Bronchial epithelial cell (primary cell): ENCODE measurements at places on chromosomes 1 and 21. TPM values are rescaled to one million over a fixed set of nuclear protein-coding genes. Genes with fewer than 3 reads are reported as not detected.

DNA sequence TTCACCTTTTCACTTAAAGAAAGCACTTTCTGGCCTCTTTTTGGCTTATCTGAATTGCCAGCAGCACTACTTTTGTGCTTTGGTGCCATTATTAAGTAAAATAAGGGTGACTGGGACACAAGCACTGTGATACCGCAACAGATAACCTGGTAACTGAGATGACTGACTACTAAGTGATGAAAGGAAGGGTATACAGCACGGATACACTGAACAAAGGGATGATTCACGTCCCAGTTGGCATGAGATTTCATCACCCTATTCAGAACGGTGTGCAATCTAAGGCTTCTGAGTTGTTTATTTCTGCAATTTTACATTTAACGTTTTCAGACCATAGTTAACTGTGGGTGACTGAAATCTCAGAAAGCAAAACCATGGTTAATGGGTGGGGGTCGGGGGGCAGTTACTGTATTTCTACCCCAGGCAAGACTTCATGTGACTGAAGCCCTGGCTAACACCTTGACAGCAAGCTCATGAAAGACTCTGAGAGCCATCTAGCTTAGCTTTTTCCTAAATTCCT is 102.8 kb downstream of the CLIC6 start:
- peak; percentile 93 for DNase-seq

- DNase-seq: no peak
Observed at GRCh38 chr1:149949911-149950310, 13.2 kb upstream of the MTMR11 start.

GRCh38 chr1:57474137-57474750 is 50.4 kb upstream of the DAB1 start:
- DNase-seq: peak; percentile 25

- no peak for DNase-seq
Observed at GRCh38 chr1:157624471-157624870, 26.6 kb upstream of the FCRL4 start.

DNA sequence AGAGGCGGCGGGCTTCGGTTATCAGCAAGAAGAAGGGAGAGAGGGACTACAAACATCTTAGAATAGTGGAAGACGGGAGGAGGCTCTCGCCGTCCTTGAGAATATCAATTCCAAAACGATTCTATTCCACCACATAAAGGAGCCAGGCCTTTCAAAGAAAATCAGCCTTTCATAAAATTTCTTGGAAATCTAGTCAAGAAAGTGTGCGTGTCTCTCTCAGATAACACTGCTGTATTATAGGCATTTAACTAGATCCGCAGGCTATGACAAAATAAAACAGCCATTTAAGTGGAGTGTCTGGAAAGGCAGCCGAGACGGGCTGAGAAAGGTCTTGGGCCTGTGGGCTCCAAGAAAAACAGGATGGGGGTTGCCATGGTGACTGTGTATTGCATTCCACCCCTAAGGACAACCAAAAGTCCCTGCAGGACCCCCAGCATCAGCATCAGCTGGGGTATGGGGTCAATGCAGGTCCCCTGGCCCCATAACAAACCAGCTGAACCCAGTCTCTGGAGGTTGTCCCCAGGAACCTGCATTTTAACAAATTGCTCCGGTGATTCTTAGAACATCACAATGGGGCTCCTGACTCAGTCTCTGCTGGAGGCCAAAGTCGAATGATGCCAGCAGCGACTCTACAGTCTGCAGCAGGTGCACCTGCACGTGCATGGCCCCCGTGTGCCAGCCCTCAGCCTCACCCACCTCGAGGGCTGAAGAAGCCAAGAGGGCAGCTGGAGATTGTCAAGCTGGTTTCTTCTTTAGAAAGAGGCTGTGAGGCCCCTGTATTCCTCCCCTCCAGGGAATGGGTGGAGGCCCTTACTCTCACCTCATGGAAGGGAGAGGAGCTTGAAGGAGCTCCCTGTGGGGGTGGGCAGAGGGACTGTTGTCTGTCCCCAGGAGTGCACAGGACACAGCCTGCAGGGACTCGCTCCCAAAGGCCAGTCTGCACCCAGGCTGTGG is 287.4 kb downstream of the NPHP4 start:
- no peak for DNase-seq

- no peak for DNase-seq
Observed at GRCh38 chr1:1044455-1045078, 24.6 kb downstream of the AGRN start.

DNA sequence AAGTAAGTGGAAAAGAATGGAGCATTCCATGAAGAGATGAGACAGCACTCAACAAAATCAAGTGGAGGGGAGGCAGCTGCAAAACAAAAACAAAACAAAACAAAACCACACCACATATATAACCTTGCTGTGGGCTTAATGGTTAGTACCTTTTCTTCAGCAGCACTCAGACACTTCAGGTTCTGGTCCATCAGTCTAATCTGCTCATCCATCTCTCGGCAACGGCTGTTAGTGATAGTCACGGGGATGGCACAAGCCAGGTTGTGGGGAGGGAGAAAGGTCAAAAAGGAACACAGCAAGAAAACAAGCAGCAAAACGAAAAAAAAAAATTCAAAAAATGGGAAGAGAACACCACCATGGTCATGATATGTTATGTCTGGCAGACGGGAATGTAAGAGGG is 17.0 kb upstream of the NUP210L start:
- no peak for DNase-seq

GRCh38 chr21:38900499-38900898 is 94.8 kb downstream of the ETS2 start:
- no peak for DNase-seq

- DNase-seq: peak; percentile 57
Observed at GRCh38 chr1:19918057-19918456, 5.4 kb downstream of the PLA2G2E start.

DNA sequence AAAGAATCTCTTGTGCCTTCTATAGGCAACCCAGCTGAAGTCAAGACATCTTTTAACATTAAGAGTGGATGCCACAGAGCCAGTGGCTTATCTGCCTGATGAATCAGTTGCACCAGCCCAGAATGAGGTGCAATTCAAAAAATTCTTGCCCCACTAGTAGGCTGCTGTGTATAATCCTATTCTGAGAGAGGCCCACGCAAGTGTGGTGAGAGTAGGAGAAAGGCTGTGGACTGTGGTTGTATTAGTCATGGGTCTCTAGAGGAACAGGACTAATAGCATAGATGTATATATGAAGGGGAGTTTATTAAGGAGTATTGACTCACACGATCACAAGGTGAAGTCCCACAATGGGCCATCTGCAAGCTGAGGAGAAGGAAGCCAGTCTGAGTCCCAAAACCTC is 216.4 kb downstream of the LTN1 start:
- peak; percentile 41 for DNase-seq

Gene ARHGEF19
- total RNA-seq: 3.2 and 6.1 TPM in 2 replicates

Gene TGFBR3
- total RNA-seq: 0.51 and 1.8 TPM in 2 replicates

Gene CYYR1
- 0.38 and 1.1 TPM in 2 replicates for total RNA-seq

Gene NEXN
- 0.26 and 0.51 TPM in 2 replicates for total RNA-seq

Gene SLC45A3
- total RNA-seq: 0.77 and 0.79 TPM in 2 replicates
